Activated CD4-positive, alpha-beta memory T cell treated with anti-CD3 and anti-CD28 coated beads for 36 hours (primary cell): ENCODE measurements at places on chromosomes 11 and 22. TPM values are rescaled to one million over a fixed set of nuclear protein-coding genes. Genes with fewer than 3 reads are reported as not detected.
A peak's percentile ranks its signal among the peaks of the same experiment; 100 is the strongest.

DNA sequence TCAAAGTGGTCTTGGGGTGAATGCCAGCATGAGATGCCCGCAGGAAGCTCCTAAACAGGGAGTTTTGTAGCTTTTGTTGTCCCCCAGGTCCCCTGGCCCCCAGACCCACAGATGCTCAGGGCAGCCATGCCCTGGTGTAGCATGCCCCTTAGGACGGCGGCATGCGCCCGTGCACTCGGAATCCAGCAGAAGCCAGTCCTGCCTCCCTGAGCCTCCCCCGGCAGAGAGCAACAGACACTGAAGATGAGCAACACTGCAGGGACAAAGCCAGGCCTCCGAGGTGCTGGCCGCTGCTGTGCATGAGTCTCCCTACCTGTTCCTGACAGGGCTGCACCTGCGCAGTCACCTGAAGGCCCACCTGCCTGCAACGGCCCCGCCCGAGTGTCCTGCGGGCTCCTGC lies 59.1 kb downstream of the TRMU start:
- DNase-seq, result no peak

GRCh38 chr11:106624377-106624776 lies 393.9 kb downstream of the GUCY1A2 start:
- DNase-seq, result no peak

DNA sequence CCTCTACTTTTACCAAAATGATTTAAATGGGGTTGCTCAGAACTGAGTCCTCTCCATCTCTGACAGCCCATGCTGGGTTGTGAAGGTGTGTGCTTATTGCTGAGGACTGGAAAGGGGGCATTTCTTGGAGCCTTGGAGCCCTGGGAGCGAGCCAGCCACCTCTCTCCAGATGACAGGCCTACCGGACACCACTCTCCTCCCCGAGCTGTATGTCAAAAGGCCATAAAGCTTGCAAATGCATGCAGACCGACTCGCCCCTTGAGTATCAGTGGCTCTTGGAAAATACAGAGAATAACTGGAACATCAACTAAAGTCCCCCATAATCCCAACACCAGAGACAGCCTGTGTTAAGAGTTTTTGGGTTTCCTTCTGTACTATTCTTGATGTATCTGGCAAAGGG lies 67.9 kb upstream of the PITPNB start:
- no peak for DNase-seq

- no peak for DNase-seq
These were observed 8.2 kb upstream of the SYT8 start for GRCh38 chr11:1826552-1827094.

DNA sequence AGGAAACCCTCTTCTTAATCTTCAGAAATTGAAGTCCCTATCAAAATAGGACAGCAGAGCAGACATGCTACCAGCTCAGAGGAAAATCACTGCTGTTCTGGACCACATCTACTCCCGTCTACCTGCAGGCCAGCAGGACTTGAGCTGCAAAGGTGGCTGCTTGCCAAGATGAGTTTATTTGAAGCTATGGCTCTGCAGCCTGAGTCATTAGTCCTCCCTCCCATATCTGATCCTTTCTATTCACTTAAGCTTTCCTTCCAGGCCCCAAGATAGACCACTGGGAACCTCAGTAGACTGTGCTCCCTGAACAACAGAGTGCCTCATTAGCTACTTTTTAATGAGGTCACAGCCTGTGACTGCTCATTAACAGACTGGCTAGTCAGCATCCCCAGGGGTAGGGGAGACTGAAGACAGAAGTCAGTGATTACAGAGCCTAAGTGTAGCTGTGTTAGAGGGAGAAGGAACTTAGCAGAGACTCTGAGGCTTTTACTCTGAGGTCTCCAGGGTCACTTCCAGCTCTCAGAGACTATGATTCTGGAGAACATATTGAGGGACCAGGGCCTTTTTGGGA lies 6.8 kb upstream of the OR10A2 start:
- DNase-seq, result no peak

DNA sequence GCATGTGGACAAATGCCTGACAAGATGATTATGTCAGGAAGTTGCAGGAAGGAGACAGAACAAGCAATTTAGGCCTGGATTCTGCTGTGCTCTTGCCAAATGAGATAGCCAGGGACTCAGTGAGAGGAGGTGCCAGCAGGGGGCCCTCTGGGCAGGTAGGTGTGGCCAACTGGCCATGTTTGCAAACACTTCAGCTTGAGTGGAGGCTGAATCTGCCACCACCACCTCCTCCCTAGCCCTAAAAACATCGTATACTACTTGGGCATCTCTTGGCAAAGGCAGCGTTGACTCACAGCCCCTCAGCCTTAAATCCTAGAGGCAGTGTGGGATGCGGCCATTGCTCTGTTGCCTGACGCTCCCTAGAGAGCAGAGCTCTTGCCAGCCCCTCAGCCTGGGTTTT lies 95.1 kb upstream of the PLET1 start:
- no peak for DNase-seq

- no peak for DNase-seq
These were observed 50.3 kb downstream of the ARRB1 start for GRCh38 chr11:75301131-75301530.

- DNase-seq, result peak; percentile 65
These were observed 789 bp upstream of the KDM2A start for GRCh38 chr11:67118181-67118766.

Gene PNPLA3
- total RNA-seq, result 0.50 TPM

Gene MYO18B
- 0.29 TPM for total RNA-seq

Gene CCDC73
- not detected for total RNA-seq

Gene OR5P2
- total RNA-seq, result not detected

Gene PARVA
- total RNA-seq, result 0.33 TPM

Gene OR2AT4
- total RNA-seq, result not detected
